Occipital lobe (tissue), 3 donors: ENCODE measurements at places on chromosomes 3 and 15.

- no peak for DNase-seq
Observed at GRCh38 chr15:76932135-76932966, 802 bp downstream of the RCN2 start.

GRCh38 chr3:61771976-61772375 is 210.6 kb downstream of the PTPRG start:
- DNase-seq = no peak

GRCh38 chr3:46615976-46616375 is 3.7 kb downstream of the FAM240A start:
- no peak for DNase-seq

- DNase-seq = no peak
Observed at GRCh38 chr15:28881170-28881569, 4.6 kb upstream of the APBA2 start.

GRCh38 chr15:31151301-31152233 is 50.0 kb upstream of the TRPM1 start:
- no peak for DNase-seq

DNA sequence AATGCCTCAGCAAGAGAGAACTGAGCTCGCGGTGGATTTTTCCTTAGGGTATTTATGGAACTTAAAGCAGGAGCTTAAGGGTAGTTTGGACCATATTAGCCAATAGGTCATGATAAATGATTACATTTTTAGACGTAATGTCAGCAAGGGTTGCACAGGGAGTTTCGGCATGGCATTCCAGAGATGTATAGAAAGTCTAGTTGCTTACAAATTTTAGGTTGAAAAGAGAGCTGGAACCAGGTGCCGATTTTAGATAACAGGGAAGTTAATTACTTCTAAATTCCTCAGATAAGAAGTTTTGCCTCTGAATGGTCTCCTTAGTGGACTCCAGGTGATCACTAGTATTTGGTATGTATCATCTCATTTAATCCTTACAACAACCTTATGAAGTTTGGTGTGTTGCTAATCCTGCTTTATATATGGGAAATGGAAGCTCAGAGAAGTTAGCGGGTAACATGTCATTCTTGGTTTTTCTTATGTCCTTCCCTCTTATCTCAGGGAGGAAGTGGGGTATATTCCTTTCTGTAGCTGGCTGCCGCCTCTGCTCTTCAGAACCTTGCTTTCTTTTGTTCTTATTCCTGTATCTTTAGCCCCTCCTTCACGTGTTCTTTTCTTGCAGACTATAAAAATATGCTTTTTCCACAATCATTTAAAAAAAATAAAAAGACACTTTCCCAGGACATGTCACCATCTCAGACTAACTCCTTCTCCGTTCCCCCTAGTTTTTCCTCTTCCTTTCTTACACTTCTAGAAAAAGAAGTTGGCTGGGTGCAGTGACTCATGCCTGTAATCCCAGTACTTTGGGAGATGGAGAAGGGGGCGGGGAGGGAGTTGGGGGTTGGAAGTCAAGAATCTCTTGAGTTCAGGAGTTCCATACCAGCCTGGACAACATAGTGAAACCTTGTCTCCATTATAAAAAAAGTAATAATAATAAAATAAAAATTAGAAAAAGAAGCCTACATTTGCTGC is 25.7 kb downstream of the IQGAP1 start:
- DNase-seq = no peak

- no peak for DNase-seq
Observed at GRCh38 chr3:183265157-183265642, 12.1 kb downstream of the B3GNT5 start.
